ENCODE measurements at places on chromosomes 3 and 15.

- DNase-seq, result no peak
These were observed 27.4 kb upstream of the BOC start for GRCh38 chr3:113183748-113184661.

- DNase-seq, result no peak
These were observed 201.6 kb downstream of the OCA2 start for GRCh38 chr15:27897481-27897880.

DNA sequence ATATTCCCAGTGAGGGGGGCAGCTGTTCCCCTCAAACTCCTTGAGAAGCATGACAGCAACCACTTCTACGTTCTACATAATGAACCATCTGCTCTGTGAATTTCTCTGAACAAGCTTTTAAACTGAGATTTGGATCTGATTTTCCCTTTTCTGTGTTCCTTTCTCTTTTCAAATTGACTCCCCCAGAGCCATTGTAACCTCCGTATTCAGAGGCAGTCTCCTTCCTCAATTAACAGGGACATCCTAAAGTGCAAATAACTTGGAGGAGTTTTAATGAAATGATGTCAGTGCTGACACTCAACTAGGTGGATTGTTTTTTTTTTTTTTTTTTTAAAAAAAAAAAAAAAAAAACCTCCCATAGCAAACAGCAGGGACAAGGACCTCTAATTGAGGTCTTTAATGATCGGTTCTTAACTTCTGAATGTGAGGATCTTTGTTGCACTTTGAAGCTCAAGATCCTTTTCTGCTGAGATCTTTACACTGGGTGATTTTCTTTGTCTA, 48.8 kb downstream of the ADAMTS9 start:
- no peak for DNase-seq

- DNase-seq, result no peak
These were observed 115.9 kb upstream of the LPP start for GRCh38 chr3:188037965-188038581.

GRCh38 chr15:70289191-70289955, 191.7 kb upstream of the TLE3 start:
- no peak for DNase-seq

- DNase-seq, result no peak
These were observed 5.5 kb downstream of the AP3S2 start for GRCh38 chr15:89888214-89888804.

DNA sequence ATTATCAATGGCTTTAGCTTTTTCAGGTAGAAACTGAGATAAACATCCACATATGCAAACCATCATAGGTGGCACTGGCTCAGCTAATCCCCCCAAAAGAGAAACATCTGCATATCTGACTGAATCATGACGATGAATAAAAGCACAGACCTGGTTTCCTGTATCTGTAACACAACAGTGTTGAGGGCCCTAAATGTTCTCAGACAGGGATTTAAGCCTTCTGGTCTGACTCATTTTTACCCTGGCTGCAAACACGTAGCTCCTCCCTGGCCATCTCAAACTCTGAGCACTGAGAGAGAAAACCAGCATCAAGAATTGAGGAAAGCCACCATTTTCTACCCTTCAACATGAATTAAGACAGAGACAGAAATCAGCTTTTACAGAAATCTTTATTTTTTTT, 35.2 kb downstream of the GLB1 start:
- no peak for DNase-seq

DNA sequence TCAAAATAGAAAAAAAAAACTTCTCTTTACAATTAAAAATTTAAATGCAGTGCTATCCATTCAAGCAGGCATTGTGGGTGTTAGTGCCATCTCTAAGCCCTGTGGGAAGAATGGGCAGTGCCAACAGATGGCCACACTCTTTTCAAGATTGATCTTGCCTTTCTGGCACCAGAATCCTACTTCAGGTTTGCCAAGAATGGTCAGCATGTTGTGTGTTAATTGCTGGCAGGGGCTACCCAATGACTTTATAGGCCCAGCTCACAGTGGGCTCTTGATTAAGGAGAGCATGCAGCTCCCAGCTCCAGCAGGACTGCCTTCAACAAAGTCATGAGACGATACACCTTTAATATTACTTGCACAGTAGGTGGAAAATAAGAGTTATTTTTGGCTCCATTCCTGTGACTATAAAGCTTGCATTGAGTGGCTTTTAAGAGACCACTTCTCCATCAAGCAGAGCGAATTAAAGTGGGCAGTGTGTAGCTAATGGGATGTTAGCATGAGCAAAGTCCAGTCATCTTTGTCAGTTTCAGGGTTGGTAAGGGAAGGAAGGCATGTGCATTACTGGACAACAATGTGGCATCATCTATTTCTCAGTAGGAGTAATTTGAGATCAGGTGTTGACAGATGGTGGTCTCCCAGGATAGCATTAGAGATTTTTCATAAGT, 476.8 kb downstream of the C3orf38 start:
- no peak for DNase-seq

DNA sequence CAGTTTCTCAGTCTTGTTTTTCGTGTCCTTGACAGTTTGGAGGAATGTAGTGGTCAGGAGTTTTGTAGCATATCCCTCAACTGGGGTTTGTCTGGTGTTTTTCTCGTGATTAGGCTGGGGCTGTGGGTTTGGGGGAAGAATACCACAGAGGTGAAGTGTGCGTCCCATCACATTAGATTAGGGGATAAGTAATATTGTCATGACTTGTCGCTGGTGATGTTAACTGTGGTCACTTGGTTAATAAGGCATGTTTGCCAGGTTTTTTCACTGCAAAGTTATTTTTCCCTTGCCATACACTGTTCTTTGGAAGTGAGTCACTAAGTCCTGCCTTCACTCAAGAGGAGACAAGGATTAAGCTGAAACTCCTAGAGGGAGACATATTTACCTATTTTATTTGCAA, 39.1 kb downstream of the PAK2 start:
- DNase-seq, result no peak

GRCh38 chr3:133675631-133676335, 14.0 kb upstream of the TOPBP1 start:
- DNase-seq, result no peak

GRCh38 chr3:54574906-54575617, 352.8 kb downstream of the LRTM1 start:
- no peak for DNase-seq

DNA sequence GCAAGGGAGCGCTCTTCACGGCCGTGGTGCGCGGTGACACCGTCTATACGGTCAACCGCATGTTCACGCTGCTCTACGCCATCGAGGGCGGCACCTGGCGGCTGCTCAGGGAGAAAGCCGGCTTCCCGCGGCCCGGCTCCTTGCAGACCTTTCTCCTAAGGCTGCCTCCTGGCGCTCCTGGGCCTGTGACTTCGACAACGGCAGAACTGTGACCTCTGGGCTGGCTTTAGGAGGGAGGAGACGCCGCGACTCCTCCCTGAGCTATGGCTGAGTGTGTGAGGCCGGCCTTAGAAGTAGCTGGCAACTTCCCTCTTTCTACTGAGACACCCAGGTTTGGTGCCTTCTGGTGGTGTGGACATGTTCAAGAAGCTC, 1.4 kb downstream of the KBTBD13 start:
- no peak for DNase-seq

DNA sequence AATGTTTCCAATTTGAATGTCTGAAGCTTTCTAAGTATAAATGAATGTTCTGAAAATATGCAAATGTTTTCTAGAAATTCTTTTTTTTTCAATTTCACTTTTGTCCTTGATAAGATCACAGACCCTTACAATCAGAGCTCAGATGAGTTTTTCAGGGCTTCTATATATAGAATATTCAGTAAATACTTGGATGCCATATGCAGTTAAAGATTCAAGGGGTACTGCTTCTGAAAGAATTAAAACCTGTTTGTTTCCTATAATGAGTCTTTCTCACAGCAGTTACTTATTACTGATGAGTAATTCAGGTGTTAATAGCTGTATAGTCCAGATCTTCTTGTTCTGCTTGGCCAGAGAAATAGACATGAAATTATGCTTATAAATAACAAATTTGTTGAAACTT, 812.6 kb downstream of the ZPLD1 start:
- DNase-seq, result no peak

- DNase-seq, result no peak
These were observed 117.6 kb downstream of the CHDH start for GRCh38 chr3:53728606-53729005.

DNA sequence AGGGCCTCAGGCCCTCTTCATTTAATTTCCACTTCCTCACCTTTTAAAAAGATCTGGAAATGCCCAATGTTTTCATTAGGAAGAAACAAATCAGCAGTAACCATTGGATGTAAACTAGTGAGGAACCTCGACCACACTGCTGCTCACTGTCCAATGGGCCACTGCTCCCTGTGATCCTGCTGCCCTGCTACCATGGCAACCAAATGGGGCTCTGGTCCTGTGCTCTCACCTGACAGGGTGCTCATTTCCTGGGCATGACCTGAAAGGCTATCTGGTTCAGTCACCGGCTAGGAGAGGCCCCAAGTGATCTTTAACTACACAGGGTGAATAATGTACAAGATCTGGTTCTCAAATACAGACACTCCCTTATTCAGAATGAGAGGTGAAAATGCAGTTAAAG, 54.6 kb downstream of the ARHGEF3 start:
- no peak for DNase-seq

GRCh38 chr3:46874430-46874829, 3.1 kb upstream of the PTH1R start:
- DNase-seq, result no peak

DNA sequence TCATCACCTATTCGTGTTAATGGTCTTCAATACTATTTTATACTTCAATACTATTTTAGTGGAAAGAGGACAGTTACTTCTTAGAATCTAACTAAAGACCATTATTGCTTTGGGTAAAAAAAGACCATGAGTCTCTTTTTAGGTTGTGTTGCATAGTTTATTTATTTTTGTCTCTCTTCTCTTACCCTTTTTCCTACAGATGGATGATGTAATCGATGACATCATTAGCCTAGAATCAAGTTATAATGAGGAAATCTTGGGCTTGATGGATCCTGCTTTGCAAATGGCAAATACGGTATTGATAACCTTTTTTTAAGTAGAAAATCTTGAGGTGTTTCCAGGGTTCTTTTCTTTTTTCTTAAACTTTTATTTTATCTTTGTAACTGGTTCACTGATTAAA, 58.5 kb upstream of the SAMMSON start:
- no peak for DNase-seq

GRCh38 chr3:156349978-156350377, 204.9 kb downstream of the SSR3 start:
- DNase-seq, result no peak

- peak; percentile 7 for DNase-seq
These were observed 383.1 kb upstream of the TPRG1 start for GRCh38 chr3:188788621-188789081.

- no peak for DNase-seq
These were observed 3.2 kb downstream of the KBTBD8 start for GRCh38 chr3:67001086-67001861.

GRCh38 chr3:6089780-6090179, 771.1 kb upstream of the GRM7 start:
- no peak for DNase-seq

DNA sequence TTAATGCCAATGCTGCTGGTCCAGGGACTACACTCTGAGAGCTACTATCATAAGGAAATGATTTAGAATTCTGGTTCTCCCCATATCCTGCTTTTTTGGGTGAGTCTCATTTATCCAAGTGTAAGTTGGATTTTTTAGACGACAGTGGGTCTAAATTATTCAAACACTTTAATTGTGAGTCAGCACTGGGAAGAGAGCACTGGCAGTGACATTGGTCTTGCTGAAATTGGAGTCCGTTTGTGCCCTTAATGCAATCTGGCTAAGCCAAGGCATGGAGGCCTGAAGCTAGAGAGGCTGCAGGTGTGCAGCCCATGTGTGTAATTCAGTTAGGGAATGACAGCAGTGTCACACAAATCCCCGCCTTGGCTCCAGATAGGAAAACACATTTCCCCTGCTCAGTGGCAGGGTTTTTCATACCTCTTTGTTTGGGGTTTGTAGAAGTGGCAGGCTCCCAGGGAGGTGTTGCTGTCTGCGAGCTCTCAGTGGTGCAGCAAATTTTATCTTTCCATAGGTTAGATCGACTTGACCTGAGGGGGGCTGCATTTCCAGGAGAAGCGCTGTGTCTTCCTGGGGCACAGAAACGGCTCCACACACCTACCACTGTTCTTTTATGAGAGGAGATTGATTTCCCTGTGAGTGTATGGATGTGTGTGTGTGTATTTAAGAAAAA, 197.7 kb downstream of the CD47 start:
- no peak for DNase-seq

DNA sequence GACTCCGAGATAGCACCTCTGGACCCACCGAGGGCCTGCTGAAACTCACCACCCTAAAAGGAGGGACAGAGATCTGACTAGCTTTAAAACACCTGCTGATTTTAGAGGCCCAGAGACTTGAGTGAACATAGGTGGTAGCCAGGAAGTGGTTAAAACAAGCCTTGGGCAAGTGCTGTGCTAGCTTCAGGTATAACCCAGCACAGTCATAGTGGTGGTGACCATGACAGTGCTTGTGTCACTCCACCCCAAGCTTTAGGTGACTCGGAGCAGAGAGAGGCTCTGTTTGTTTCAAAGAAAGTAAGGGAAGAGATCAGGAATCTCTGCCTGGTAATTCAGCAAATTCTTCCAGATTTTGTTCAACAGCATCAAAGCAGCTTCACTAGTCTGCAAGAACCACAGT, 641.1 kb upstream of the BCHE start:
- DNase-seq, result no peak

DNA sequence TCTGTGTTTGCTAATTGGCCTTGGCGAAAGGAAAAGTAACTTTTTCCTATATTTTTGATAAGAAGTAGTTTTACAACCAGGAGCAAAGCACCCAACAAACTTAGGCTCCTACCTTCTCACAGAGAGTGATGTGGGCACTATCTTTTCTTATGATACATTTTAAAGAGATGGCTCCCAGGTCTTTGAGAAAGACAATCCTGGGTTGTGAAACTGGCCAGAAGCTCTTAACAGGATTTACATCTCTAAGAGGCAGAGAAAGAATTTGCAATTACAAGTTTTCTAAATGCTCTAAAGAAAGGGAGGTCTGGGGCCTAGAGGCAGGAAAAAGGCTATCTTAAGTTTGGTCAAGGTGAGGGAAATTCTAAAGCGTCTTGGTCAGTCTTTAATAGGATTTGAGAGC, 609.7 kb downstream of the VGLL3 start:
- DNase-seq, result no peak

DNA sequence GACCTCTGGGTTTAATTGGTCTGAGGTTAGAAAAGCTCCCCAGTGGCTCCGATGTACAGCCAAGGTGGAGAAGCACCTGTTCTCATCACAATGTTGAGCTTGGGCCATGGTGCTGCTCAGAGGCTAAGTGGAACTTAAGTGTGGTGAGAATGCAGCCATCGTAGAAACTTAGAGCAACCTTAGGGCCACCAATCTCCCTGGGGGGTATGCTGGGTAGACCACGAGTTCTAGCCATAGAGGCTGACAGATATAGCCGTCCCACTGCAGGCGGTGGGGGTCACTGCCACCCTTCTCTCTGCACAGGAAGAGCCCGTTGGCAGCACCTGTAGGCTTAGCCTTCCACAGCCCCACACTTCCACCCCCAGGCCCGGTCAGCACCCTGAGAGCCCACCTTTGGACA, 38.0 kb downstream of the MGLL start:
- DNase-seq, result no peak

- no peak for DNase-seq
These were observed 10.7 kb downstream of the CCDC32 start for GRCh38 chr15:40554161-40554525.
